Activated T-cell treated with anti-CD3 and anti-CD28 coated beads, Interleukin-2, amount 50 U/mL, for 72 hours (primary cell): ENCODE measurements at places on chromosomes 7 and 10. TPM values are rescaled to one million over a fixed set of nuclear protein-coding genes. Genes with fewer than 3 reads are reported as not detected.

DNA sequence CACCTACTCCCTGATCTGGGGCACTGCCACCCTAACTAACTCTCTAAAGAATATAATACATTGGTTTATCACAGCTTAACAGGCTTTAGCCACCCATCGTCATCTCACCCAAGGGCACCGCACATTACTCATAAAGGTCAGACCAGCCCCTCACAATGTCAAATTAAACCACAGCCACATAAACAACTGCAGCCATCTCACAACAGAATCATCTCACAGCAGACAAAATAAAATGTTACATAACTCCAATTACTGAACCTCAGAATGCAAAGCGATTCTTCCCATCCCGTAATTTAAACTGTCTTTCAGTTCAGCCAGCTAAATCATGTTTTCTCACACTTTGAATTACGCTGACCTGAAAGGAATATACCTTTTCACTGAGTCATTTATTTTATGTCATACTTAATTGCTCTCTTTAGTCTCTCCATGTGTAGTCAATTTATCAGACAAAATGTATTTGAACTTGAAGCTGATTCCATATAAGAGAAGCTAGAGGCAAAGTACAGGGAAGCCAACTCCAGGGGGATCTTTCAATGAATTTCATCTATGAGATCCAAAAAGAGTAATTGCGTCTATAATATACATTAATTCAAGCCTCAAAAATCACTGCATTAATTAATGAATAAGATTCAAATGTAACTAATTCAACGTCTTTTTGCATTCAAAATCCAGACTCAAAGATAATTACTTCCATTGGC, 96.9 kb upstream of the NEBL start:
- DNase-seq: no peak

DNA sequence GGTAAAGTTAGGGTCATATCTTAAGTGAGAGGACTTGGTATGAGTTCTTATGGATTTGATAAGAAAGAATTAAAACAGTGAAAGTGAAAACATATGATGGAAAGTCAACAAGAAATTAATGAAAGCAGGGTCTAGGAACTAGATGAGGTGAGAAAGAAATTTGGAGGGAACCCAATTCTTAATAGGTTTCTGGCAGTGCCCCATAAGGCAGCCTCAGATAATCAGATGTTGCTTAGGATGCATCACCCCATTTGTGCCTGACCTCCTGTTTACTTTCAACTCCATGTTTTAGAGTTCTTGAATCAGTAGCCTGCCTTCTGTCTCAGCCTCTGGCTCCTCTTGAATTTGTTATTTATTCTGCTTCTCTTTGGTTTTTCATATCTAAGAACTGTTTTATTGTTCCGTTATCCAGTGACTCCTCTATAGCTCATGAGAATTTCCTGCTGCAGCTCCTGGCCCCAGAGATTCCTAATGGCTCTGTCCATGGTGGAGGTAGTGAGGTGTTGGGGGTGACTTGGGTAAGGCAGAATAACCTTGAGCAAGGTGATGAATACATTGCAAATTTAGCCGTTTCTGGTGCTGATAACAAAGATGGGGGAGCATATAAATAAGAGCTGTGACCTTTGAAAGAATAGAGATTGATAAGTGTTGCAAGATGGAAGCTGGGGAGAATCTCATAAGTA, 17.6 kb downstream of the ITGB8 start:
- DNase-seq: no peak

CYP2C9 gene
- not detected for total RNA-seq

AGR2 gene
- total RNA-seq: not detected

GRCh38 chr7:33157781-33158180, 28.4 kb downstream of the BBS9 start:
- DNase-seq: no peak

SLC26A5 gene
- not detected for total RNA-seq

CYP3A4 gene
- not detected for total RNA-seq

- DNase-seq: no peak
Measured at GRCh38 chr7:80428161-80429054, 83.5 kb downstream of the GNAT3 start.

DNA sequence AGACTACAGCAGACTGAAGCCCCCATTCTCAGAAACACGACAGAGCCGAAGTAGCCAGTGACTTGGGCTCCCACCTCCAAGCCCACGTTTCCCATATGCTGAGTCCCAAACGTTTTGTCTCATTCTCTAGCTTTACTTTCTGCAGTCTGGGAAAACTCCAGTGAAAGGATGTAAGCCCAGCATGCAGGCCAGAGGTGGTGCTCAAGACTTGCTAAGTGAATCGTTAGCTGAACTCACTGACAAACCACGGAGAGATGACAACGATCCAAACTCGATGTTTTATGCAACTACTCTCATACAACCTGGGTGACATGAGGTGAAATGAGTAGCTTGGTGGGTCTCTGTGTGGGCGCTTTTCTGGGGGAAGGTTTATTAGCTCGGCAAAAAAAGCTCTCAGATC, 731.8 kb downstream of the SUGCT start:
- no peak for DNase-seq

CRPPA gene
- total RNA-seq: 0.86 TPM

GRCh38 chr7:28328822-28329660, 83.3 kb upstream of the CREB5 start:
- DNase-seq: no peak

- DNase-seq: no peak
Measured at GRCh38 chr7:23759671-23760391, 49.8 kb downstream of the STK31 start.

LUC7L2 gene
- total RNA-seq: 217 TPM

WIPF3 gene
- total RNA-seq: not detected

UTF1 gene
- total RNA-seq: not detected

- DNase-seq: no peak
Measured at GRCh38 chr7:130141884-130142653, 63.1 kb downstream of the TMEM209 start.

DNA sequence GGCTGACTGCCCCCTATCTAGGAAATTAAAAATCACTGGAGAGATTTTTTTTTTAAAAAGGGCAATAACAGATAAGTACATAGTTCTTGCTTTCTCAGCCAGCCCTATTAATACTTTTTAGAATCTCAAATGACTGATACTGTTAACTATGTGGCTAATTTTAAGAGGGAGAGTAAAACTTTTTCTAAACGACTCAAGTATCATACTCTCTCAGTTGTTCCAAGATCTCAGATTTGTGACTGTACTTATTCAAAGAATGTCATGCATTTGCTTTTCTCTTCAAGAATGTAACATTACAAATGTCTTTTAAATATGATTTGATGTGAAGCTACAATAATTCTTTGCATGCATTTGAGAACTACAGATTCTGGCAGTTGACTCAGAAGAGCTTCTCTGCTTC, 55.4 kb upstream of the RAB11FIP2 start:
- no peak for DNase-seq

GIMAP5 gene
- 50.5 TPM for total RNA-seq

DNA sequence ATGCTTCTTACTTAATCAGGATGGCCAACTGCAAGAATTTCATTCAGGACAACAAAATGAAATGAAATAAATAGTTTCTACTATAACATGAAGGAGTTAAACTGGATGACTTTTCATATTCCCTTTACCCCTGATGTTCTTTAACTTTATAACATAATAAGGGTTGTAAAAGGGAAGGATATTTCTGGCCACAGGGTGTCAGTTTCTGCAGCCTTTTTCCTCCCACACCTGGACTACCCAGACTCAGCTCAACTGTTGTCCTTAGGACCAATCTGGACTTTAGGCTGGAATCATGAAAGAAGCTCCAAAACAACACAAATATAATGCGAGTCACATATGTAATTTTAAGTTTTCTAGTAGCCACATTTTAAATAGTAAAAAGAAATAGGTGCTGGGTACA, 43.4 kb downstream of the PRPS1L1 start:
- no peak for DNase-seq

PDE1C gene
- total RNA-seq: not detected

GRCh38 chr10:131239450-131239849, 72.1 kb downstream of the TCERG1L start:
- DNase-seq: no peak

GRCh38 chr7:37363536-37364491, 84.8 kb downstream of the ELMO1 start:
- DNase-seq: no peak

OR13A1 gene
- total RNA-seq: not detected

GRCh38 chr7:88072715-88073055, 138.6 kb downstream of the ADAM22 start:
- DNase-seq: no peak

DNA sequence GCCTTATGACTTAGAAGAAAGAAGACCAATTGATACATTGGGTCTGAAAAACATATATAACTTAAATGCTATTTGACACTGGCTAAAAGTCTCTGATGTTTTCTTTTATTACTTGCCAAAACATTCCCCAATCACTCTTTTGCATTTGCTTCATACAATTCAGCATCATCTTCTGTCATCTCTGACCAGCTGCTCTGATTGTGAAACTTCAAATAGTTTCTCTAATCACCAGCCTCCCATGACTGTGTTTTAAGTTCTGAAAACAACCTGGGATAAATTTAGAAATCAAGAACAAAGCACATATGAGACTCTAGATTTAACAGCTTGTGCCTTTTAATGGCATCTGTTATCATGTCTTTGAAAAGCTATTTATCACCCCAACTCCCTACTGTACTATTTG, 208.4 kb upstream of the KCND2 start:
- no peak for DNase-seq

DNA sequence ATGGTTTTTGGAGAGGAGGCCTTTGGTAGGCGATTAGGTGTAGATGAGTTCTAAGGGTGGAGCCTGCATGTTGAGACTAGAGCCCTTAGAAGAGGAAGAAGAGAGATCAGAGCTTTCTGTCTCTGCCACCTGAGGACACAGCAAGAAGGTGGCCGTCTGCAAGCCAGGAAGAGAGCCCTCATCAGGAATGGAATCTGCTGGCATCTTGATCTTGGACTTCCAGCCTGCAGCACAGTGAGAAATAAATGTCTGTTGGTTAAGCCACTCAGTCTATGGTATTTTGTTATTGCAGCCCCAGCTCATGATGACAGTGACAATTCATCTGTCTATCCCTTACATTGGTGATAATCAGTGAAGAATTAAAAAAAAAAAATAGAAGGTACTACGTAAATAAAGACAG, 335.2 kb downstream of the PRPF18 start:
- DNase-seq: no peak

GRCh38 chr10:16386855-16387254, 50.0 kb upstream of the PTER start:
- DNase-seq: no peak

MGMT gene
- 19.2 TPM for total RNA-seq

DNA sequence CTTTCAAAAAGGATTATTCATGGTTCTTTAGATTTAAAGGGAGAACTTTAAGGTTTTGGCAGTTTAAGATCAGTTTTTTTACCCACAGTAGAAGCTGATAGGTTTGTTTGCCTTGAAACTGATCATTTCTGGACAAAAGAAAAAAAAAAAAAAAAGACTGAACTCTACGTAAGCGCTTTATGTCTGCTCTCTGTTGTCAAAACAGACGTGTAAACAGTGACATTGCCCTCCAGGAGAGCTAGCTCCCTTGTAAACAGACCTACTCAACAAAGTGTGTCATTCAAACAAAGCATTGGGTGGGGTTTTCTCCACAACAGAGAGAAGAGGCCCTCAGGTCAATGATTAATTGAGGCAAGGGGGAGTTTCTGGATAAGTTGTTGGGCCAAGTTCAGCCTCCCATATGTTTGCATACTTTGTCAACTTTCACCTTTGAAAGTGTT, 568.1 kb upstream of the LRRN3 start:
- no peak for DNase-seq

ERVW-1 gene
- not detected for total RNA-seq

- DNase-seq: no peak
Measured at GRCh38 chr10:101901340-101901739, 57.7 kb upstream of the KCNIP2 start.

DNA sequence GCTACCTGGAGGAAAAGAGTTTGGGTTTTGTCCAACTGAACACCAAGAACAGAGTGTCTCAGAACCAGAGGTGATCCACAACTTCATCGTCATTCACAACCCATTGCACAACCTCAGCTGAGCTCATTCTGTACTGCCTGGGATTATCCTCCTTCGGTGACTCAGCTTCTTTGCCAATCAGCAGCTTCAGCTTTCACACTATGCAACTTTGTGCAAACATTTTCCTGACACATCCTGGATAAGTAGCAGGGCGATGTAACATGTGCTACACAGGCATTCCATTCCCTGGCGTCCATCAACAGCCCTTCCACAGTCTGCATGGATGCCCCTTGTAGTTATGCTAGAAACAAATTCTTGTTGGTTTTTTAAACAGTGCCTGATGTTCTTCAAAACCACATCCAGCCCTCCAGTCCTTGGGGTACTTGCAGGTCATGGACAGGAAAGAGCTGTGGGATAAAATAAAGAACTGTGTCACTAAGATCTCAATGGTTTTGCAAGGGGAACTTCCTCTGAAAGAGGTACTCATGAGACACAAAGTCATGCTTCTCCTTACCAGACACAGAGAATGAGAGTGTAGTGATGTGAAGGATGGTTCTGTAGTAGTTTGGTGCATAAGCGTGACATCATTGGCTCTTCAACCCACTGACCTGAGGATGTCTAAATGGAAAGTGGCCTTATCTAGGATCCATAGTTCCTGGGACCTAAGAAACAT, 478.5 kb downstream of the KIF20B start:
- no peak for DNase-seq

DNA sequence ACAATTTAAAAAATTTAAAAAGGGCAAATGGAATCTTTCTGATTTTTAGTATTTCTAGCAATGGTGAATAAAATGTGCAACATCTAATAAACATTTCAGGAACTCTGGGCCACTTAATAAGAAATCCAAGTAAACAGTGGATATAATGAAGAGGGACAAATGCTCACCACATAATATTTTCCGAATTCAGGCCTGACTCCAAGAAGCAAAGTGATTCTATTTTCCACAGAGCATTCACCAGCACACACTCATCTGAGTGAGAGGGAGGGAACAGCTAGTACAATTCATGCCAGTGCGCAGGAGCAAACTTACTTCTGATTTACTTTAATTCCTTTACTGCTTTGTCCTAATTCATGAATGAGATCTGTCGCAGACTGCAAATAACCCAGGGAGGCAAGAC, 10.1 kb downstream of the NPVF start:
- DNase-seq: no peak

- peak; percentile 34 for DNase-seq
Measured at GRCh38 chr10:70405037-70405824, 1.3 kb downstream of the EIF4EBP2 start.
